ENCODE measurements at places on chromosomes 4 and X. TPM values are rescaled to one million over a fixed set of nuclear protein-coding genes. Genes with fewer than 3 reads are reported as not detected.
A peak's percentile ranks its signal among the peaks of the same experiment; 100 is the strongest.

FDCSP gene
- 5.3 TPM for total RNA-seq

- DNase-seq = no peak
These were observed 392.5 kb downstream of the C4orf33 start for GRCh38 chr4:129488427-129488826.

- peak; percentile 4 for DNase-seq
These were observed 3.2 kb downstream of the DDX3X start for GRCh38 chrX:41337140-41337539.

GRCh38 chr4:101205916-101206315 lies 141.4 kb downstream of the PPP3CA start:
- DNase-seq = no peak

- DNase-seq = no peak
These were observed 19.3 kb downstream of the WDR13 start for GRCh38 chrX:48616576-48616975.

CLDN34 gene
- total RNA-seq = not detected

DNA sequence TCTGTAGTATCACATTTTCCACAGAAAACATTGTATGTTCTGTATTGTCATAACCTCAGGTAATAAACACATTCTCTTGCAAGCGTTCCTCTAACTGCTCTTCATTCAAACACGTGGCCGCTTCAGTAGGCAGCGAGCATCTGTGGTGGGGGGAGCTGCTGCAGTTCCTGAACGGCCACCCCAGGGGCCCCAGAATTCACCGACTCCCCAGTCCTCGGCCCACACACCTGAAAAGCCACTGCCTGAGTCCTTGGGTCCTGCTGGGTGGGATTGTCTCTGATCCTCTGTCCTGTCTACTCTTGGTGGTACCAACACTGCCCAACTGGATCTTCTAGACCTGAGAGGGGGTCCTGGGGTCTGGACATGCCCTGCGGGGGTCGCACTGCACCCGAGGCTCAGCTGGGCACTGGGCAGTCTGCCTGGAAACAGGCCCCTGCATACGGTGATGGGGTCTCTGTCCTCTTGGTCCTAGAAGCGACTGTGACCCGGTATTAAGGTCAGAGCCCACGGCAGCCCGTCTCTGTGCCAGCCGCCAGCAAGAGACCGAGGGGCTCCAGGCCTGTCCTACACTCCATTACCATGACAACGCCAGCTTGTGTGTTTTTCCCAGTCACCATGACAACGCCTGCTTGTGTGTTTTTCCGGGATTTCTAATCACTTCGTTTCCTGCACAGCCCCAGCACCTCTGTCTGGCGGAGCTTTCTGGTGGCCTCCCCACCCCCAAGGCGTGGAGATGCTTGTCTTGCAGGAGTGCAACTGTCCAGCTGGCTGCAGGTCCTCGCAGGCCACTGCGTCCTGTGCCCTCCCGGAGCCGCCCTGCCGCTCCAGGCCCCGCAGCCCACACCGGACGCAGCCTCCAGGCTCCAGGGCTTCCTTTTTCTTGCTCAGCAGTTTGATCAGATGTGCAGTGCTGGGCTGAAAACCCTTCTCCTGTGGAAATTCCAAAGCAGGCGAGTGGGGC lies 16.0 kb downstream of the CTBP1 start:
- peak; percentile 78 for DNase-seq

DNA sequence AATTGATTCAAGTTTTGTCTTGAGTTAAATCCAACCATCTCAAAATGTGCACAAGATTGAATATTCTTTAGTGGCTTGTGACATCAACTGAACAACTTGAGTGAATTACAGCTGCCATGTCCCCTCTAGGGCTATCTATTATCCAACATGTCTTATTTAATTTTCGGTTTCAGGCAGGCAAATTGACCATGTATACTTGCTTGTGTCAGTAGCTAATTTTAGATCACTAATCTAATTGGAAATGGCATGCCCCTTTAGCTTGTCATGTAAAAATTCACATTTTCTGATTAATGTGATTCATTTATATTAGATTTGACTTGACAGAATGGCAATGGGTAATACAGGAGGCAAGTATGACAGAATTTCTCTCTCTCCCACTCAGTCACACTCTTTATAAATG lies 93.2 kb upstream of the NR0B1 start:
- DNase-seq = no peak

DNA sequence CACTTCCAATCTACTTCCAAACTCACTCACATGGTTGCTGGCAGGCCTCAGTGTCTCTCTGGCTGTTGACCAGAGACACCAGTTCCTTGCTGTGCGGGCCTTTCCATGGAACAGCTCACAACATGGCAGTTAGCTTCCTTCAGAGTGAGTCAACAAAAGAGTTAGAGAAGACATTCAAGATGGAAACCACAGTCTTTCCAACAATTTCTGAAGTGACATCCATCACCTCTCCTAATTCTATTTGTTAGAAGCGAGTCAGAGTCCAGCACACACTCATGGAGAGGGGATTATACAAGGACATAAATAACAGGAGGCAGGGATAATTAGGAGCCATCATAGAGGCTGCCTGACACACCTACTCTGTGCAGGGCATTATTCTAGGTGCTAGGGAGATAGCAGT lies 62.5 kb upstream of the TMEM164 start:
- DNase-seq = no peak

PRPS2 gene
- 14.0 TPM for total RNA-seq

DNA sequence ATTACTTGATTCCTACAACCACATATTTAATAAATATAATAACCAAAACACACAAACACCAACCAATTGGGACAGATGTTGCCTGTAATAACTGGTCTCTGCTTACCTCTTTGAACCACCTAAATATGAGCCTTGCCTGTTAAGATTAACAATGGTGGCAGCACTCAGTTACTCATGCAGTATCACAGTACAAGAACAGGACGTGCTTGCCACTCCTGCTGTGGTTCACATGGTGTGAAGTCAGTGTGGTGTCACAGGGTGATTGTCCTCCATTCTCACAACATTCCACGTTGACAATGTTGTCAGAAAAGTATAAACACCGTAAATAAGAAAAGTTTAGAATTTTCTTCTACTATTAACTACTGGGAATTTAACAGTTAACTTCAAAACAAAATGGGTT lies 365.0 kb downstream of the PPP3CA start:
- no peak for DNase-seq

GRCh38 chrX:122934131-122934530 lies 249.9 kb upstream of the GRIA3 start:
- DNase-seq = no peak

DNA sequence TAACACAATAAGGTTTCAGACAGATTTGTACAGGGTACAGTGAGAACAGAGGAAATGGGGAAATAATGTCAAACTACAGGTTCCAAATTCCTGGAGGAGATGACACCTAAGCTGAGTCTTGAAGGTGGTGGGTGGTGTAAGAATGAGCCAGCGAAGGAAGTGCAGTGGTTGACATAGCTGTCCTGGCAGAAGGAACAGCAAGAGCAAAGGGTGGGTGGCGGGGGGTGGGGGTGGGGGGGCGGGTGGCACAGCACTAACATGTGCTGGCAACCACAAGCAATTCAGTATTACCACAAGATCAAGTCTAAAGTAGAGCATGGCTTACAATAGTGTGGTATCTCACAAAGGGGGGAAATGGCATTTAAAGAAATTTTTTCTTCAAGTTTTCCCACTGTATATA lies 13.1 kb upstream of the G3BP2 start:
- DNase-seq = no peak

DNA sequence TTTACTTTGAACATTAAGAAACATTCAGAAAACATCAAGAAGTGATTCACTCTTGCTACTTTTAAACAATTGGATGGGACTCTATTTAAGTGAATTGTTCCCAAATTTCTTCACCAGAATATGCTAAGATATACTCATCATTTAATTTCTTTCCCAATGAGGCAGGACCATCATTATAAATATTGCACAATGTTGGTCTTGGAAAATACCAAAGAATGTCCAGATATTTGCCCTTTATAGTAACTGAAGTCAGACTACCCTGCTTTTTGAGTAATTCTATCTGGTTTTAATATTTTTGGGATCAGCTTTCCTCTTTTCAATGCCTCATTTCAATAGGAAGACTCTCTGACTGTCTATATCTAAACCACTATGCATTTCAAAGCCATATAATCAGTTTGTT lies 129.4 kb upstream of the TENM3 start:
- no peak for DNase-seq

ATP1B4 gene
- 1.4 TPM for total RNA-seq

DNA sequence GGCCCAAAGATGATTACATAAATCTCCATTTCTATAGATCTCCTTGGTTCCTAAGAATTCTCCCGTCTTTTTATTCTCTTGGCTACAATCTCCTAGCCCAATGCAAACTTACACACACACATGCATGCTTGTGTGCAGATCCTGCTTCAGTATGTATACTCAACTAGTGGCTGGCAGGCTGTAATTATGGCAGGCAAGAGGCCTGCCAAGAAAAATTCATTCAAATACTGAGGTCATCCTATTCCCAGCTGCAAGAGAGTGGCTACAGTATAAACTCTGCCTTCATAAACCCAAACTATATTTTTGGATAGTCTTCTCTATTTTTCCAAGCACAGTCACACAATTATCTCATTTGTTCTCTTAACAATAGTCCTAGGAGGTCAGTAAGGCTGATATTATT lies 95.2 kb downstream of the SHROOM4 start:
- DNase-seq = no peak

- DNase-seq = no peak
These were observed 103.9 kb downstream of the DCAF12L1 start for GRCh38 chrX:126448681-126449080.

DNA sequence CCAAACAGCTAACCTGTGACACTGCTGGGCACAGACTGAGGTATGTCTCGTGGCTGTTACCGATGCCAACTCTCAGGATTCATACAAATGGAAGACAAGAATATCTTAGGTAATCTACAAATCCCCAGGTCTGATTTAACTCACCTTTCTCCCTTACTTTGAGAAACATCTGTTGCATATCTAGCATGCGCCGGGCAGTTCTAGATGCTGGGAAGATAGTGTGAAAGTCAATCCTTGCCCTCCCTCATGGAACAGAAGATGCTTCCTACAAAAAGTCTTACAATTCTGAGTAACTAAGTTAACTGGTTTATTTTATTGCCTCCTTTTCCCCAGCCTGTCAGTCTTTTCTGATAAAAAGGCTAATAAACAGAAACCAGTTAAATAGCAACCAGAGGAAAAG lies 212.2 kb upstream of the FAT1 start:
- DNase-seq = no peak

F8A3 gene
- total RNA-seq = not detected

Data from umbilical cord (tissue), 2 donors.